Fibroblast of the aortic adventitia (primary cell): ENCODE measurements at places on chromosomes 2 and 18. TPM values are rescaled to one million over a fixed set of nuclear protein-coding genes. Genes with fewer than 3 reads are reported as not detected.

DAW1 gene
- total RNA-seq = 1.3 TPM in 1 of 2 replicates, not detected in the other

ARMC9 gene
- total RNA-seq = 94.4 and 97.4 TPM in 2 replicates

SERPINB13 gene
- total RNA-seq = not detected in 2 replicates

HAAO gene
- 0.90 and 5.4 TPM in 2 replicates for total RNA-seq

TXNDC2 gene
- 0.16 and 0.27 TPM in 2 replicates for total RNA-seq

MSH2 gene
- 13.7 and 33.4 TPM in 2 replicates for total RNA-seq

PROC gene
- not detected in 2 replicates for total RNA-seq

ALK gene
- 0.27 and 0.82 TPM in 2 replicates for total RNA-seq

DPYSL5 gene
- total RNA-seq = not detected in 2 replicates

MATN3 gene
- total RNA-seq = 0.82 and 1.1 TPM in 2 replicates

KYNU gene
- under 0.01 and 1.3 TPM in 2 replicates for total RNA-seq

SLC20A1 gene
- total RNA-seq = 127 and 134 TPM in 2 replicates

CMPK2 gene
- total RNA-seq = 1.9 and 11.0 TPM in 2 replicates

SLC23A3 gene
- total RNA-seq = 1.6 and 3.1 TPM in 2 replicates

ZNF804A gene
- total RNA-seq = 4.7 and 12.9 TPM in 2 replicates

FIGLA gene
- not detected in 2 replicates for total RNA-seq

CACNB4 gene
- total RNA-seq = 4.8 and 7.5 TPM in 2 replicates

DNAJC5G gene
- total RNA-seq = not detected in 2 replicates

TSPYL6 gene
- 0.25 TPM in 1 of 2 replicates, not detected in the other for total RNA-seq

SMYD1 gene
- total RNA-seq = not detected in 2 replicates

PPP3R1 gene
- total RNA-seq = 10.6 and 38.6 TPM in 2 replicates

KCNG2 gene
- not detected in 2 replicates for total RNA-seq

NCKAP1 gene
- total RNA-seq = 76.4 and 167 TPM in 2 replicates

CGREF1 gene
- total RNA-seq = 4.7 and 9.3 TPM in 2 replicates

HOXD10 gene
- total RNA-seq = not detected in 2 replicates

POMC gene
- total RNA-seq = 0.63 and 7.5 TPM in 2 replicates

PJVK gene
- 1.6 and 2.3 TPM in 2 replicates for total RNA-seq

LRP1B gene
- total RNA-seq = 0.36 and 0.74 TPM in 2 replicates

FOXD4L1 gene
- total RNA-seq = 0.09 and 0.16 TPM in 2 replicates

PSMA8 gene
- not detected in 2 replicates for total RNA-seq

SCYGR4 gene
- not detected in 2 replicates for total RNA-seq

TMEM17 gene
- total RNA-seq = 0.90 and 4.4 TPM in 2 replicates

TEKT4 gene
- total RNA-seq = not detected in 2 replicates

ONECUT2 gene
- total RNA-seq = under 0.01 TPM in 2 replicates

ICOS gene
- not detected in 2 replicates for total RNA-seq

GLI2 gene
- 1.9 and 5.3 TPM in 2 replicates for total RNA-seq

SPDYA gene
- 1.1 and 6.5 TPM in 2 replicates for total RNA-seq

MC4R gene
- total RNA-seq = not detected in 2 replicates

ZNF512 gene
- total RNA-seq = 32.2 and 34.7 TPM in 2 replicates

FMNL2 gene
- total RNA-seq = 23.6 and 28.0 TPM in 2 replicates

NT5C1B gene
- not detected in 2 replicates for total RNA-seq

CROCC2 gene
- total RNA-seq = under 0.01 and 0.41 TPM in 2 replicates

POTEC gene
- total RNA-seq = under 0.01 TPM in 1 of 2 replicates, not detected in the other

PPM1B gene
- total RNA-seq = 30.0 and 57.9 TPM in 2 replicates

MPP4 gene
- total RNA-seq = 0.33 and 4.0 TPM in 2 replicates

VAMP5 gene
- 33.8 and 56.2 TPM in 2 replicates for total RNA-seq

LIMS4 gene
- total RNA-seq = 4.7 and 6.1 TPM in 2 replicates

RFTN2 gene
- total RNA-seq = 6.4 and 16.4 TPM in 2 replicates

SERPINB10 gene
- total RNA-seq = not detected in 2 replicates

OBSL1 gene
- total RNA-seq = 39.2 and 90.4 TPM in 2 replicates

EEF1B2 gene
- total RNA-seq = 674 and 828 TPM in 2 replicates

EIF2AK2 gene
- total RNA-seq = 38.8 and 53.8 TPM in 2 replicates

CNTNAP5 gene
- under 0.01 TPM in 1 of 2 replicates, not detected in the other for total RNA-seq

RTP5 gene
- total RNA-seq = not detected in 2 replicates

TLX2 gene
- total RNA-seq = not detected in 2 replicates
